Nucleus accumbens (tissue), 56 donors: ENCODE measurements at places on chromosomes 16 and 17.

GRCh38 chr17:28726226-28726626 lies at the start of gene TLCD1:
TLCD1 (minus strand) TSS chr17:28726233; CDS start chr17:28726097, 136 bp downstream.
- DNase-seq, result peak; percentile 84

GRCh38 chr17:12659500-12659899 lies 6.2 kb upstream of the MYOCD start:
- DNase-seq, result no peak

DNA sequence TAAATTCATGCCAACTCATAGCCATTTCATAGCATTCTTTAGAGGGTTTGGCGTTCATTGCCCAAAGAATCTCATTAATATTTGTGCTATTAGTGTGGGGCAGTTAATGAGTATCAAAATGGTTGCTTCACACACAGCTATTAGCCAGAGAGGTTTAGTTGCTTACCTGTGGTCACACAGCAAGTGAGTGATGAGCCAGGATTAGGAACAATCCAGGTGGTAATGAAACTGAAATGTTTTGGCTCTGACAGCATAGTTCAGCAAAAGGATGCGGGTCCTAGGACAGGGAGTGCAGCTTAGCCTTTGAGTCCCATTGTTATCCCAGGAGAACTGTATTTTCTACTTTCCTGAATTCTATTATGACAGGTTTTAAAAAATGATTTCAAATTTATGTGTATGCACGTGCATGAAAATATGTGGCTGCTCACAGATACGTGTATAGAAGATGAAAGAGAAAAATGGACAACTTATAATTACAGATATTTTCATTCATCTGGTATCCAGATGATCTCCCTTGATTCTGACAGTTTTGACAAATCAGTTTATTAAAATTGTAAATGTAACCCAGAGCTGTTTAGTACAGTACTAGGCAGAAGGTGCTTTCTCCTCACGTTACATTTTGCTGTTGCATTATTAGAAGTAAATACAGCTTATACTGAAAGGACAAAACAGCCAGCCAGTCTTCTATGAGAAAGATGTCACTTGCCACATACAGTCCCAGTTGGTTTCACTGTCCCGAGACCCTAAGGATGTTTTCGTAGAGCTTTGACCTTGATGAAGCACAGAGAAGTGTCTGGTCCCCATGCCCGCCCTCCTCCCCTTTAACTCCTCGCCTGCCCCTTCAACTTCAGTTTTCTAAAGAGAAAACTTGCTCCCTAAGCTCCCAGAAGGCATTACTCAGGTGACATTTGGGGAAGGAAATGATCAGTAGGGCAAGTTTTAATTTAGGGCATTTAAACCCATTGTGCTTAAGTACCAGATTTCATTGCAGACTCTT lies 99.8 kb upstream of the TBX2 start:
- DNase-seq, result no peak

- DNase-seq, result no peak
Measured at GRCh38 chr17:30793282-30793977, 31.1 kb downstream of the CRLF3 start.

DNA sequence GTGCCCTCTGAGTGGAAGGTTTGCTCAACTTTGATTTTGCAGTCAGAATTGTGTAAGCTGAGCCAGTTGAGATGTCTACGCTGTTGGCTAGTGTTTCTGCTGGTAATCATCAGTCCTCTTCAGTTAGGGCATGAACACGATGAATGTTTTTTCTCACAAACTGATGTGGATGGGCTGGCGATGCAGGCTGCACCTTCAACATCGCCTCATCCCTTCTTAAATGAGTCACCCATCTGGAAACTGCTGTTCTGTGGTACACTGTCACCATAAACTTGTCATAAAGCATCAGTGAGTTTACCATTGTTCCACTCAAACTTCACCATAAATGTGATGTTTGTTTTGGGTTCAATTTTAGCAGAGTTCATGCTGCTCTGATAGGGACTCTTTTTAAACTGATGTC lies 8.4 kb downstream of the C16orf95 start:
- no peak for DNase-seq

- no peak for DNase-seq
Measured at GRCh38 chr16:4618645-4619418, 4.1 kb upstream of the UBALD1 start.

DNA sequence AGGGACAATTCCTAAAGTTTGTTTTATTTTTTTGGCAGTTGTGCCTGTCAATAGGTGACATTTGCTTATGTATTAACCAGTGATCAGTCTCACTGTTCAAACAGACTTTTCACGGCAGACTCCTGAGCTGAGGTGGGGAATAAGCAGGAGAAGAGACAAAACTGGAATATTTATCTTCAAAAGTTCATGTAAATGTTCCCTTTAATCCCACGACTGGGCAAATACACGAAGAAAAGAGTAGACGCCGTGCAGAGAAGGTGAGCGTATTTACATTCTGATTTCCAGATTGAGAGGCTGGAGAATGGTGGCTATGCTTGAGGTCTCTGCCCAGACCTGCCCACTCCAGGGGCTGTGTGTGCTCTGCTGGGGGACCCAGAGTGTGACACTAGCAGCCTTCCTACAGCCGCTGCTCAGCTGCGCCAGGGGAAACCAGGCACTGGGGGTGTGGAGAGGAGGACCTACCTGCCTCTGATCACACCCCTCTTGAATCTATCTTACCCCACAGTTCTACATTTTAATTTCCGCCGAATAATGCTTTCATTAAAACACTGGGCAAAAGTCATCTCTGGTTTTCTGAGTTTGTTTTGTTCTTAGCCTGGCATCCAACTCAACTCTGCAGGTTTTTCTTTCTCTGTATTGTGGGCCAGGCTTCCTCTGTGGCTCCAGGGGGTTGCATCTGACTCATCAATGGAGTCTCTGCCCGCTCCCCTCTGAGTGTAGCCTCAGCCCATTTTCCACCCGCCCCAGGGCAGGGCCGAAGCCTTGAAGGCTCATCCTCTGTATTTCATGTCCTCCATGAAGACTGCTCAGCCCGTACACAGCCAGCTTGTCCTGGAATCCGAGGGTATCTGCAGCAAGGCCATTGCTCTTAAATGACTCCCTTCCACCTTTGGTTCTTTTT lies 237.1 kb downstream of the NTN1 start:
- no peak for DNase-seq

- DNase-seq, result no peak
Measured at GRCh38 chr16:12747261-12747660, 56.4 kb downstream of the CPPED1 start.

DNA sequence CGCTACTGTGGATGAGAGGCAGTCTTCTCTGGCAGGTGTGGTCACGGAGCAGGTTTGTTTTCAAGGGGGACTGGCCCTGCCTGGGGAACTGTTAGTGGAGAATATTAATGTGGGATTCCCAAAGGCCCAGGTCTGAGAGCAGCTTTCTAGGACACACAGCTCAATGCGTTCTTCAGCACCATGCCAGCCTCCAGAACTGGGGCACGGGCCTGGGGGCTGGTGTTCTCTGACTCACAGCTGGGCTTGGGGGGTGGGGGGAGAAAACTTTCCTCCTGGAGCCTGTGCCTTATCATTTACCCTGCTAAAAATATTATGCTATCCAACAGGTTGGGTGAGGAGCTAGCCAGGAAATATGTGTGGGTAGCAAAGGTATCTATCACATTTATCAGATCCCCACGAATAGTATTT lies 13.5 kb upstream of the LHX1 start:
- no peak for DNase-seq

GRCh38 chr17:74181341-74181740 lies 22.1 kb upstream of the RPL38 start:
- no peak for DNase-seq

DNA sequence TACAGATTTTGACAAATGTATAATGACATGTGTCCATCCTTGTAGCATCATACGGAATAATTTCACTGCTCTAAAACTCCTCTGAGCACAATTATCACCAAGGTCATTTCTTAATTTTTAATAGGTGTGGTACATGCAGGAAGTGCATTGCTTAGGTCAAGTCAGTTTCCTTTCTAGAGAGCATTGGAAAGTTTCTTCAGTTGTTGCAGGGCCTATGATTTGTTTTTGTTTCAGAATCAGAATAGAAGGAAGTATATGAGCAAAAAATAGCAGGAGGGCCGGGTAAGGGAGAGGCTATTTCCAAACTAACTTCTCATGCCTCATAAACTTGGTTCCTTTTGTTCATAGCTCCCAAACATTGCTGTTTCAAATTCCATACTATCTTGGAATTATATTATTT lies 24.0 kb upstream of the SLFN5 start:
- no peak for DNase-seq

DNA sequence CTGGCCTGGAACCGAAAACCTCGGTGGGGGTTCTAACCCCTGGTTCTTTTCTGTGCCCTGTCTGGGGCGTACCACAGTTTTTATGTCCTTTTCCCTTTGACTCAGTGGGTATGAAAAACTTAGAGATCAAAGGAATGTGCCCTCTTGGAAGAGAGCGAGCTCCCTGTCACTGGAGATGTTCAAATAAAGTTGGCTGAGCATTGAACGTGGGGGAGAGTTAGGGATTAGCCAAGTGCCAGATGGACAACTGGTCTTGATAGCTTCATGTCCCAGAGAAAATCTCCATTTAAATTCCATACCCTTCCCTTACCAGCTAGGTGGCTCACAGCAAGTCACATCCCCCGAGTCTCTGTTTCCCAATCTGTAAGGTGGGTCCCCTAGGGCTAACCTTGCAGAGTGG lies 9.5 kb downstream of the ADGRG1 start:
- DNase-seq, result no peak

DNA sequence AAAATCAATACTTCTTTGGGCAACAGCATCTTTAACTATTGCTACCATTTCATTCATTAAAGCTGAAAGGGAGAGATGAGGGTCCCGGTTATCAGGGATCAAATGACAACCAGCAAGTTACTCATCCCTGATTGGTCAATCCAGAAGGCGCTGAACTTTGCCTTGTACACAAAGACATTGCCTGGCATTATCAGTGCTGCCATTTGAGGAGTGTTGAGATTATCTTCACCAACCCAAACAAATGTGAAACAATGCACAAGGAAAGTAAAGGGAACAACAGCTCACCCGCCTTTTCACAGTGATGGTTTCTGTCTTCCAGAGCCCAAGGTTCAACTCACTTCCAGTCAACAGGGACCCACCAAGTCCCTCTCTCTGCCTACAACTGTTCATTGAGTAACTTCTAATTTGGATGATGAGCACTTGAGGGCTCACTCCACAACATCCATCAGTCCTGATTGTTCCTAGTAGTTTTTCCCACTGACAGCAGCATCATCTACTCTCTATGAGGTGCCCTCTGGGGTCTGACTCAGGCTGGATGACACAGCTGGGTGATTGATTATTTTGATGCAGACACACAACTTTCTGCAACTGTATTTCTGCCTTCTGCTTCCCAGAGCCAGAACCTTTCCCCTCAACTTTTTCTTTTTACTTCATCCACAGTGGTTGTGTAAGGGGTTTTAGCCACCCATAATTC lies 32.0 kb downstream of the LYRM9 start:
- no peak for DNase-seq

DNA sequence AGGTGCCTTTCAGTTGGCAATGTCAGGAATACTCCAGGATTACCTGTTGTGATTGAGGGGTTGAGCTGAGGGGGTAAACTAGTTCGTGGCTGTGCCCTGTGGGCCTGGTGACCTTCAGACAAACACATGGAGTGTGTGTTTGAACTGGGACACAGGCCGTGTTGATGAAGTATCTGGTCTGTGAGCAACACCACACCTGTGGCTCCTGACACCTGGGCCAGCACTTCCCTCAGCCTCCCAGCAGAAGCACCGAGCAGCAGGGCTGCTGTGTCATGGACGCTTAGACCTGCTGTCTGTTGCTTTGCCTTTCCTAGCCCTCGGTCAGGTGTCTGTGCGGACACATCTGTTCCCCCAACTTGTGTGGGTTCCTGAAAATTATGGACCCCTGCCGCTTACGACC lies 82.9 kb downstream of the KSR1 start:
- no peak for DNase-seq

DNA sequence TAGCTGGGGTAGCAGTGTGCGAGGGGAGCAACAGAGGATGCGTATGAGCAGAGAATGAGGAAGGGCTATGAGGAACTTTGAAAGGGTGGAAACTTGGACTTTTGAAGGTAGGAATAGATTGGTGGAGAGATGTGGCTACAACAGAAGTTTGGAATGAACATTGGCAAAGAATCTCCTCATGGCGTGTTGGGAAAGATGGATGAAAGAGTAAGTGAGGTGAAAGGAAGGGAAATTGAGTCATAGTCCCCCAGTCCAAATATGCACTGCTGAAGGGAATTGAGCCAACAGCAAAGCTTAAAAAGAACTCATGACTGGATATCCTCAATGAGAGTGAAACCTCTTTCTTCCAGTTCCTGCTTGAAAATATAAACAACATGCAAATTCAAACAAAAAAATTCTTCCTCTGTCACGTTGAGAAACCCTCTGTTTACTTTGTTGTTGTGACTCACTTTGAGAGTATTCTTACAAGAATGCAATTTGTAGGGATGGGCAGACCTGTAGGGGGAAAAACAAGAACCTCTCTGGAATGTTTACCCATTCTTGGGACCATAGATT lies 313.2 kb upstream of the KCNJ16 start:
- DNase-seq, result no peak

GRCh38 chr16:12293913-12294312 lies 317.4 kb downstream of the SNX29 start:
- DNase-seq, result no peak

DNA sequence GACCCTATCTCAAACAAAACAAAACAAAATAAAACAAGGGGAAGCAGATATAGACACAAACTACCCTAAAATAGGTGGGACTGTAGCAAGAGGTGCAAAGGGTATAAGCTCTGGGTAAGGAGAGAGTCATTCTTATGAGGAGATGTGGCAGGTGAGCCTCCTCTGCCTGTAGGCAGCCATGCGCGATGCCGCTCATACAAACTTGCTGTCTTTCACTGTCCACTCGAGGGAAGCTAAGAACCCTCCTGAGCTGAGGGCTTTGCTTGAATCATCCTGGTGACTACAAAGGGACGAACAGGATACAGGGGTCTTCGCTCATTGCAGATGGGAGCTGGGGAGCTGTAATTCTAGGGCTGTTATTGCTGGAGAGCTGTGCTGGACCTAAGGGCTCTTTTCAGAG lies 14.8 kb upstream of the IL27 start:
- no peak for DNase-seq

GRCh38 chr17:49748791-49749190 lies 15.1 kb downstream of the FAM117A start:
- no peak for DNase-seq

- DNase-seq, result no peak
Measured at GRCh38 chr17:46072998-46073397, 73.9 kb downstream of the STH start.

- no peak for DNase-seq
Measured at GRCh38 chr16:4376893-4377572, 5.4 kb downstream of the VASN start.
